ENCODE measurements at places on chromosomes 12 and 14.

GRCh38 chr12:27999970-28000369 lies 27.4 kb upstream of the PTHLH start:
- DNase-seq: no peak

DNA sequence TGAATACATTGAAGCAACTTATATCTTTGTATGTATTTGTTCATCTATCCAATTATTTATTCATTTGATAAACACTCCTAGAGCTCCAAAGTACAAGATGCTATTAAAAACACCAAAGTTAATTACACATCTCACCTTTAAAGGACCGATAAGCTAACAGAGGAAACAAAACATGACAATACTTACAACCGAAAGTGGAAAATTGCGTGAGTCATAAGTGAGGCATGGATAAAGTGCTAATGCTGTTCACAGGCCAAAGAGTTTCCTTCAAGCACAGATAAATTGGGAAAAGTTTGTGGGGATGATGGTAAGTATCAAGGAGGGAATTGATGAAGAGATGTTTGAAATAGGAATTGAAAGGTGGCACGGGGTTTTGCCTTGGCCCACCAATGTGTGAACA lies 172.8 kb upstream of the KITLG start:
- DNase-seq: no peak

GRCh38 chr12:98519257-98519907 lies 4.0 kb downstream of the TMPO start:
- DNase-seq: no peak

DNA sequence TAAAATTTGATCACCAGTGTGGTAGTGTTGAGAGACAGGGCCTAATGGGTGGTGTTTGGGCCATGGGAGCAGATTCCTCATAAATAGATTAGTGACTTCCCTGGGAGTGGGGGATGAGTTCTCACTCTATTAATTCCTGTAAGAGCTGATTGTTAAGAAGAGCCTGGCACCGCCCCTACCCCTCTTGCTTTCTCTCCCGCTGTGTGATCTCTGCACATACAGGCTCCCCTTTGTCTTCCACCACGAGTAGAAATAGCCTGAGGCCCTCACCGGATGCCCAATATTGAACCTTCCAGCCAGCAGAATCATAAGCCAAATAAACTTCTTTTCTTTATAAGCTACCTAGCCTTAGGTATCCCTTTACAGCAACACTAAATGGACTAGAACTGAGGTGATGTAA lies 31.9 kb upstream of the CAND1 start:
- no peak for DNase-seq

GRCh38 chr12:105041186-105041585 lies 43.1 kb downstream of the ALDH1L2 start:
- DNase-seq: peak; percentile 45

DNA sequence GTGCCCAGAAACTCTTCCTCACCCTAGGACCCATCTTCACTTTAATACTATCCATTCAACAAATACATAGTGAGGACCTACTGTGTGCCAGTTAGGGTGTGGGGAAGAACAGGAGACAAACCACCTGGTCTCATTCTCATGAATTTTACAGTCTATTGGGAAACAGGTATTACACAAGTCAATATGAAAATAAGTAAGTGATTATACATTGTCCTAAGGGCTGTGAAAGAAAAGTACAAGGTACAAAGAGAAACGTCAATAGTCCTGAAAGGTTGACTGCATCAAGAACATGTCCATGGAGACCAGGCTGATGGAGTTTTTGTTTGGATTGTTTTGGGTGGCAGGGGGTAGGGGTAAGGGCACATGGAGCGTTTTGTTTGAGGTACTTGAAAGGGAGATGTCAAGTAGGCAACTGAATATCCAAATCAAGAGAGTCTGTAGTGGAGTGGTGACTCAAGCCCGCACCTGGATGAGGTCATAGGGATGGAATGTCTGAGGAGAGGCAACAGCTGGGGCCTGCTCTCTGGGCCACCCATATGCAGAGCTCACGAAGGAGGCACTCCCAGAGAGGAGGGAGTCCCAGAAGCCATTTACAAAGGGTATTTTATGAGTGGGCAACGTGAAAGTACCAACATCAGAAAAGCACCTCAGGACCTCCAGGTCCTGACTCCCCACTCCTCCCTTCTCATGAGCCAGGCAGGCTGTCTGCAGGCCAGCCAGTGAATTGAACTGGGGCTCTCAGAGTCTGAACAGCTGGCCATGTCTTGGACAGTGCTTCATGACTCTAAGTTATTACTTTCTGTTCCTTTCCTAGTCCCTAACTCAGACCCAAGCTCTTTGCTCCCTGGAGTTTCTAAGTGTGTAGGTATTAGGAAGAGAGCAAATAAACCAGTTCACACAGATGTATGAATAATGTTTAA lies 272.0 kb downstream of the ZFP36L1 start:
- peak; percentile 76 for DNase-seq

GRCh38 chr12:777550-778047 lies 25.2 kb downstream of the WNK1 start:
- DNase-seq: no peak

DNA sequence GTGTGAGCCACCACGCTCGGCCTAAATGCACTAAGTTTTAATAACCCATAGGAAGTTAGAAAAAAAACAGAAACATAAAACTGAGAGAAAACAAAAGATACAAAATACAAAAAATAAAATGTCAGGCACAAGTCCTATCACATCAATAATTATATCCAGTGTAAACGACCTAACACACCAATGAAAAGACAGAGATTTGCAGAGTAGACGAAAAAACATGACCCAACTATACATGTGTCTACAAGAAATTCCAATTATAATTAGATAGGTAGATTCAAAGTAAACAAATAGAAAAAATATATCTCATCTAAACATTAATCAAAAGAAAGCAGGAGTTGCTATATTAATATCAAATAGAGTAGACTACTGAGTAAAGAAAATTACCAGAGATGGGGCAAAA lies 69.4 kb upstream of the NUDT4 start:
- DNase-seq: no peak

- no peak for DNase-seq
Measured at GRCh38 chr12:94868161-94868560, 135.3 kb downstream of the NDUFA12 start.

GRCh38 chr12:115914122-115914521 lies 363.4 kb downstream of the MED13L start:
- no peak for DNase-seq

GRCh38 chr12:70744178-70744577 lies 106.9 kb upstream of the PTPRB start:
- no peak for DNase-seq

- no peak for DNase-seq
Measured at GRCh38 chr14:98168211-98168985, 1103.6 kb downstream of the BCL11B start.

DNA sequence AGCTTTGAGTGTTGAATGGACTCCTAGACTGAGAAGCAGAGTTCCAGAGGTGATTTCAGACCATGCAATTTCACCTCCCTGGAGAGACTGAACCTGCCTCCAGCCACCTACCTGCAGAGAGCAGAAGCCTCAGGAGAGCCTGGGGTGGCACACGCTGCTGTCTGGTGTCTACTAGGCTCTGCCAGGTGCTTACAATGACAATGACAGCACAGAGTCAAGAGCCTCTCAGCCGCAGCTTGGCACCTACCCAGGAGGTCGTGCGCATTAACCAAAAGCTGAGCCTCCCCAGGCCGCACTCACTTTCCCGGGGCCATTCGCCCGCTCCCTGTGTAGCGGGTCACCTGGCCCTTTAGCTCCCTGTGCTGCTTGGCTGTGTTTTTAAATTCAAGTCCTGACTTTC lies 63.2 kb downstream of the TESC start:
- no peak for DNase-seq

- DNase-seq: no peak
Measured at GRCh38 chr14:88181072-88181471, 142.0 kb downstream of the KCNK10 start.

GRCh38 chr12:34397591-34398365 lies 375.5 kb downstream of the ALG10 start:
- DNase-seq: peak; percentile 9

GRCh38 chr14:96653597-96653996 lies 143.6 kb upstream of the VRK1 start:
- DNase-seq: no peak

- DNase-seq: no peak
Measured at GRCh38 chr14:90795744-90796143, 20.5 kb downstream of the TTC7B start.

DNA sequence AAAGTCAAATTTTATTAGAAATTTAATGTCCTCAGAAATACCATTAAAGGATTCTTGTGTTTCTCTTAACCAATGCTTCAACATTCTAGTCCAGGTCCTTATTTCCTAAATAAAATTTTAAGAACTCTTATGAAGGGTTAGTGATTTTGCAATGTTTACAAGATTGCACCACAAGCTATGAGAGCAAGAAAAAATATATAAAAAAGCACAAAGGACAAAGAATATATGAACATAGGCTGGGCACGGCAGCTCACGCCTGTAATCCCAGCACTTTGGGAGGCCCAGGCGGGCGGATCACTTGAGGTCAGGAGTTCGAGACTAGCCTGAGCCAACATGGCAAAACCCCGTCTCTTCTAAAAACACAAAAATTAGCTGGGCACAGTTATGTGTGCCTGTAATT lies 7.7 kb downstream of the RACGAP1 start:
- DNase-seq: peak; percentile 83

DNA sequence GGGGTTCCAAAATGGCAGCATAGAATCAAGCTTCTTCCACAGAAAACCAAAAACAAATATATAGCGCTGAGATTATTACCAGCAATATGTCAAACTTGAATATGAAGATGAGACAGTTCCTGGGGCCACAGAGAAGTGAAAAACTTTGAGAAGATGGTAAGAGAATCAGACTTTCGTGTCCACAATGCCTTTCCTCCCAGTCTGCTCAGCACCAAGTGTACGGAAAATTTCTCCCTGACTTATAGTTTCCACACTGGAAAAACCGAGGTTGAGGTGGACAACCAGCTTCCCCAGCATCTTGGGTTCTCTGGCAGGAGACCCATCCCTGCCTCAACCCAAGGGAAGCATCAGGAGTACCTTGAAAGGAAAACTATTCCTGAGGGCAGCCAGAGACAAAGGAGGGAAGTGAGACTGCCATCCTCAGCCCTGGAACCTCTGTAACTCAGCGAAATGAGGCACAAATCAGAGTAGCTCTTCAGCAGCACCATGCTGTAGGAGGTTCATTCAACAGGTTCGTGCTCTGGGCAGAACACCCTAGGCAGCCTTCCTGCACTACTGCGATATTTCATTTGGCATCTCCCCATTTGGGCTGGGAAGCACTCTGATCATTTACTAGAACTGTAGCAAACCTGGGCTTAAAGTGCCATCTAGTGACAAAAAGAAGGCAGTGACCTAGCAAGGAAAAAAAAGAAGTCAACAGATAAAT lies 52.4 kb upstream of the CAPRIN2 start:
- peak; percentile 31 for DNase-seq

- no peak for DNase-seq
Measured at GRCh38 chr12:30500532-30500931, 195.1 kb downstream of the IPO8 start.

DNA sequence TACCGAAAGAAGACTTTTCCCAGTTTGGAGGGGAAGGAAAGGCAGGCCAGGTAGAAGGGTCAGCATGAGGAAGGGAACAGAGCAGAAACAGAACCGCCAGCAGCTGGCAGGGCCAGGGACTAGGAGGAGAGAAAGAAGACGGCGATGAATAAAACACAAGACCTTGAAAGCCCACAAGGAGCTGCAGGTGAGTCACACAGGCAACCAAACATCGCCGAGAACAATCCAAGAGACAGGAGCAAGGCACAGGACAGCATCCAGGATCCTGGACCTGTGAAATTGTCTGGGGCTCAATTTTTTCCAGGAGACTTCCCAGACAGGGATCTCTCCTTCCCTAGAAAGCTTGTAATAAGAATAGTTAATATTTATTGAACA lies 47.3 kb downstream of the NUAK1 start:
- no peak for DNase-seq

- no peak for DNase-seq
Measured at GRCh38 chr12:106305376-106305775, 2.8 kb downstream of the TCP11L2 start.

- no peak for DNase-seq
Measured at GRCh38 chr12:88951860-88952561, 371.7 kb upstream of the KITLG start.

DNA sequence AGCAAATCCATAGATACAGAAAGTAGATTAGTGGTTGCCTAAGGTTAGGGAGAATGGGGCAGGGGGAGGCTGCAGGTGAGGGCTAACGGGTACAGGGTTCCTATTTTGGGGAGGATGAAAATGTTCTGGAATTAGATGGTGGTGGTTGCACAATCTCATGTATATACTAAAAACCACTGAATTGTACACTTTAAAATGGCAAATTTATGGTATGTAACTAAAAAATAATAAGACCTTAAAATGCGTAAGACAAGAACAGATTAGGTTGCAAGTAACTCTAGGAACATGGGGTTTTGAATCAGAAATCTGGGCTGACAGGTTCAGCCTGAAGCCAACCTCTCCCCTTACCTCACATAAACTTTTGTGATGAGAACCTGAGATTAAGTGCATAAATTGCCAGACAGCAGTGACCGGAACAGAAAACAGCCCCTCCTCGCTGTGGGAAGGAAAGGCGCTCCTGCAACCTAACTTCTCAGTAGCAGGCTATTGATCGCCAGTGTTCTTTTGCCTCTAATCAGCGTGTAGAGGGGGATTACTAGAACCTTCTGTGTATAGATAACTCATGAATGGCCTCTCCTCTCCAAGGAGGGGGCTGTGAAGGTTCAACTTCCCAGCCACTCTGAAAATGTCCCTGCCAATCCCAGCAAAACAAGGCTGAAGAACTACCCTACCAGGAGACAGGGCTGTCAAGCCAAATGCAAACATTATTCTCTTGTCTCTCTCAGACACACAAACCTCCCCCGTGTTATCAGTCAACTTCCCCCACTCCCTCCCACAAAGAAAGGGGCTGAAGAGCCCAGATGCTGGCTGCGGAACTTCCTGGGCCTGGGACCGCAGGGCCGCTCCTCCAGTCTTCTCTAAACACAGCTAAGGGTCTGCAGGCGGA lies 1.9 kb downstream of the SSH1 start:
- DNase-seq: peak; percentile 29

All from lung (tissue), 17 donors.